ENCODE measurements at places on chromosomes 13 and 19.
A peak's percentile ranks its signal among the peaks of the same experiment; 100 is the strongest.

DNA sequence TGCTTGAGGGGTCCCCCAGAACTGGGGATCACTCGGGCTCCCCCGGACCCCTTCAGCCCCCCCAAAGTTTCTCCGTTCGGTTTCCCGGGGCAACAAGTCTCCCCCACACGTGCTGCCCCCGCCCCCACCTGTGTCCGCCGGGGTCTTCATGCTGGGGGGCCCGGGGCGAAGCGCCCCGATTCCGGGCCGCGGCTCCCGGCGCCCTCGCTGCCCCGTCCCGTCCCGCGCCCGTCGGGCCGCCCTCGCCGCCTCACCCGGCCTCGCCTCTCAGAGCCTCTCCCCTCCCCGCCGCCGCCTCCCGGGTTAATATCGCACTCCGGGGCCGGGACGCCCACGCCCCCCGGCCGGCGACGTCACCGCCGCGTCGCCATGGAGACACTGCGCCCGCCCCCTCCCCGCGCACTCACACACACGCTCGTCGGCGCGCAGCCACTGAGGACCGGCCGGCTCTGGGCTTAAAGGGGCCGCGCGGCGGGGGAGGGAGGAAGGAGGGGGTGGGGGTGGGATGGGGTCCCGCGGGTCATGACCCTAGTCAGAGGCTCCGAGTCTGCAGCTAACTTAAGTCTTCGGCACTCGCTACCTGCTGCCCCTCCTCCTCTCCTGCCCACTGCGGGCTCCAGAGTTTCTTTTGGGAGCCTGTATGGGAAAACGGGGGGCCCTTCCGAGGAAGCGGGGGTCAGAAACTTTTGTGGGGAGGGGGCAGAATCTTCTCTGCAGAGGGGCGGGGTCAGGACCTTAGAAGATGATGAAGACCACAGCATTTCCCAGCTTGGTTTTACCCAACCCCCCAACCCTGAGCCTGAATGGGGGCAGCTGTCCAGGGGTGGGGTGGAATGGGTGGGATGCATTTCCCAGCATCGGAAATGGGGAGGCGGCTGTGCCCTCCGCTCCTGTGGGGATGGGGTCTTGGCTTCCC is at the start of gene ERF:
Gene ERF, minus strand, starts transcription at position 279 of the 916 bp plus-strand sequence. Its CDS starts 129 bp downstream, at position 150.
- DNase-seq, result peak; percentile 89

- no peak for DNase-seq
These were observed 10.2 kb downstream of the PPP1R37 start for GRCh38 chr19:45103156-45103507.

DNA sequence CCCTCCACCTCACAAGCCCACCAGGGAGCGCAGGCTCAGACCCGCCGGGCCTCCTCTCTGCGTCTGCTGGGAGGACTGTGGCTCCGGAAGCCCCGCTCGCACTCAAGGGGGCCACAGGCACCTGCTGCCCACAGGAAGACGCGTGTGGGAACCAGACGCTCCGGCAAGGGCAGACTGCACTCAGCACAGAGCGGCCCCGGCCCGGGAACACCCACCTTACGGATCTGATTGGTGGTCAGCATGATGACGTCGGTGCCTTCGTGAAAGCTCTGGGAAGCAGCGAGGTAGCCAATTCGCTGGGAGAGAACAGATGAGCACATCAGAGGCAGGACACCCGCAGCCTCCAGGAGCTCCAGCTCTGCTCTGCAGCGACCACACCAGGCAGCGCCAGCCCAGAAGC is 14.6 kb downstream of the AP3D1 start:
- DNase-seq, result no peak

GRCh38 chr13:42114912-42115311 is 66.5 kb downstream of the DGKH start:
- DNase-seq, result no peak

Data from activated CD8-positive, alpha-beta memory T cell treated with anti-CD3 and anti-CD28 coated beads for 1 hour (primary cell).